ENCODE measurements at places on chromosomes 1 and 21.

DNA sequence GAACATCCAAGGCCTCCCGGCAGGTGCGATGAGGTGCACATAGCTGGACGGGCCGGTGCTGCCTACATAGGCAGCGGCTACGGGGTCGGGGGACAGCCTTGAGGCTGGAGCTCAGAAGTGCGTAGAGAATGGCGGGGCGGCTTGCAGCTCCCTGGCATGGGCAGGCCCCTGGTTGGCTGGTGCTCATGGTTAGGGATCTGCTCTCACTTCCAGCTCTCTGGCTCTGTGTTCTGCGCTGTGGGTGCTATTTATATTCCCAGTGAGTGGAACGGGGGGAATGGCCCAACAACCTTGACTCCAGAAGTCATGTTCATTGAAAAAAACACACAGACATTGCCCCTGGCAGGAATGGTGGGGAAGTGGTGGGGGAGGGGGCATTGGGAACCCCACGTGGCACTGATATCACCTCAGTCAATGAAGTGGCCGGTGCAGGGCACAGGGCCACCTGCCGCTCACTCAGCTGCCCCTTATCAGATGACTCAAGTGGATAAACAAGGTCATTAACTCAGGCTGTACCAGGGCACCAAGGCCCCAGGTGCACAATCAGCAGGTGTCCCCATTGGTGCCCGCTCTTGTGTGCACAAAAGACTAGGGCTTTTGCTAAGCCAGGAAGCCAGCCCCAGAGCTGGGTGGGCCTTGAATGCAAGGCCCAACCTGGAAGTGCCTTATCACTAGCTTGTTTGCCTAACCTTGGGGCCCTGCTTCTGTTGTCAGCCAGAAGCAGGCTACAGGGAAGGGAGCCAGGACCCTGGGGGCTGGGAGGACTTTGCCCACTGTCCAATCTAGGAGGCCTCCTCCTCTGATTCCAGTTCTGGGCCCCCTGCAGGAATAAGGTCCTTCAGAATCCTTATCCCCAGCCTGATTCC lies at the start of gene NR0B2:
TSS of gene NR0B2 (minus strand) at position 222 of the 866 bp plus-strand sequence. CDS start at position 187, 35 bp downstream.
- DNase-seq: peak; percentile 97

DNA sequence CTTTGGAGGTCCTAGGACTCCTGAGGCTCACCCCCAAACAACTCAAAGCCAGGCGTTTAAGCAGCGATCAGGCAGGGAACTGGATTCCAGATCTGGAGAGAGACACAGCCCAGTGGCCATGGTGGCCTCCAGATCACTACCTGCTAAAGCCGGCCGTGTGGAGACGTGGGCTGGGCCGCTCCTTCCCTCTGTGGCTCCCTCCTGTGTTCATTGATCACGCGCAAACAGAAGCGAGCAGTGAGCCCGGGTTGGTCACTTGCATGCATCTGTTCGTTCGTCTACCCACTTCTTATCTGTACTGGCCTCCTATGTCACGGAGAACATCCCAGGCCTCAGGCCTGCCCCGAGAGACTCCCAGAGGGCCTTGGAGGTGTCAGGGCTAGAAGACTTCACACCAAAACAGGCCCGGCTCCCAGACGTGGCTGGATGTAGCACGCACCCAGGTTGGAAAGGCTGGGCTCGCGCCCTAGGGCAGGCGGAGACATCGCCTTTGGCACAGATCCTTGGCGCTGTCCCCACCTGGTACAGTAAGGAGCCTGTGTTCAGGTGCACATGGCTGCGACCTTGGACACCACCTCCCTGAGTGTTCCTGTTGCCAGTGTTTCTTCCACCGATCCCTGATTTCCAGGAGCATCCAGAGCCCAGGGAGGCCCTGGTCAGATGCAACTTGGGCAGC lies 76.7 kb upstream of the ARHGEF16 start:
- DNase-seq: no peak

- DNase-seq: no peak
These were observed 32.8 kb downstream of the OBSCN start for GRCh38 chr1:228240411-228241240.

- DNase-seq: no peak
These were observed 404.7 kb upstream of the VAMP3 start for GRCh38 chr1:7366286-7366954.

DNA sequence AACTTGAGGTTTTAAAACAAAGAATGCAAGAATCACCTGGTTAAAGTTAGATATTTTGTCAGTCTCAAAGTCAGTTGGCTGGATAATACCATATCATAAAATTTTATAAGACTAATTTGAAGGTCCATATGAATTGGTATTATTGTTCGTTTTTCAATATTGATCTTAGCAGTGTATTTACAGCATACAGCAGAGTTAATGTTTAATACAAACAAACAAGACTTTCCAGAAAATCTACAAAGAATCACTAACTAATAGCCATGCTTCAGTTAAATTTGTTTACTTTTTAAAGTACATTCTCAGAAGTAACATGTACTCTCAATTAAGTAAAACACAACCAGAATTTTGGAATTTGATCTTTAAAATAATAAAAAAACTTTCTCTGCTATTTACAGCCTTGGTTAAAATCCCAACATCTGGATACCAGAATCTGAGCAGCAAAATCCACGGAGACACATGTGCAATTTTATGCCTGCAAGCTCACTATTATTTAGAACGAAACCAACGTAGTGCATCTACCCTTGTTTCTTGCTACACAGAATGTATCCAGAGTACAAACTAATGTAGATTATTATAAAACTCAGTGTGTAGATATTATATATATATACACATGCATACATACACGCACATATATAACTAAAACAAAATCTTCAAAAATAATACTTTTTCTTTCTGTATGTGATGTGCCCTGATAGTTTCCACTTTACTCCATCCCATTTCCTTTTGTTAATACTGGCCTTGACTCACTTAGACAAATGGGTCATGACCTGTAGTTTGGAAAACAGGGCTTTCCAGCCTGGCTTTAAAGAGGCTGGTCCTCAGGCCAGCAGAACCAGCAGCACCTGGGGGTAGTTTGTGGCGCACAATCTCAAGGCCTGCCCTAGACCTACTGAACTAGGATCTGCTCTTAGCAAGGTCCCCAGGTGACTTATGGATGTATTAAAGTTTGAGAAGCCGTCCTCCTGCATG lies 63.6 kb upstream of the ERG start:
- DNase-seq: no peak

All from pancreas (tissue), 10 donors.